NCI-H345 (cell line): ENCODE measurements at places on chromosomes 12 and 14.

DNA sequence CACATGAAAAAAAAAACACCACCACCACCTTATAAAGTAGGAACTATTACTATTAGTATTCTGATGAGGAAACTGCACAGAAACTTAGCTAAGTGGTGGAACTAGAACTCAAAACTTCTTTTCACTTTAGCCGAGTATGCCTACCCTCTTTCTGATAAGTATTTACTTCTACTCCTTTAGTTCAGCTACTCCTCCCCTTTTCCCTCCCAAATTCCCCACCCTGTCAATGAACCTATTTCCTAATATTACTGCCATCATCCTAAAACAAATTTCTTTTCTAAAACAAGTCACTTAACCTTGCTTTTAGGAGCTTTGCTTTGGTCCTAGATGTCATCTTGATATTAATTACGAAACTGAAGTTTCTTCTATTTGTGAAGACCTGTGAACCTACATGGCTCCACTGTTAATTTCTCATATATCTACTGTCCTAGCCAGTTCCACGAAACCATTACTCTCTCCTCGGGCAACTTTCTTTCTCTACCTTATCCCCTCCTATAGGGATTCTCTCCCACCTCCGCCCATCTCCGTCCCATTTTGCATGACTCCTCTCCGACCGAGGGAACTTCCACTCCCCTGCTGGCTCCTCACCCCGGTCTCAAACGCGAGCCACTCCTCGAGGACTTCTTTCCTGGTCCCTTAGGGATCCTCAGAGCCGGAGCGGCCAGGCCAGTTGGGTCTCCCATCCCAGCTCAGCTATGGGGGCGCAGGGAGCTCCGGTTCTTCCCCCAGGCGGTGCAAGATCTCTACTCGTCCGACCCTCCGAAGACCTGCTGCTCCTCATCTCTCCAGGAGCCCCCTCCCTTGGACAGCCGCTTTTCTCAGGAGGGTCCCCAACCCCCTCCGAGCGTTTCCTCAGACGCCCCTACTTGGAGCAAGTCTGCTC lies 1.1 kb downstream of the NUMB start:
- peak; percentile 26 for DNase-seq

DNA sequence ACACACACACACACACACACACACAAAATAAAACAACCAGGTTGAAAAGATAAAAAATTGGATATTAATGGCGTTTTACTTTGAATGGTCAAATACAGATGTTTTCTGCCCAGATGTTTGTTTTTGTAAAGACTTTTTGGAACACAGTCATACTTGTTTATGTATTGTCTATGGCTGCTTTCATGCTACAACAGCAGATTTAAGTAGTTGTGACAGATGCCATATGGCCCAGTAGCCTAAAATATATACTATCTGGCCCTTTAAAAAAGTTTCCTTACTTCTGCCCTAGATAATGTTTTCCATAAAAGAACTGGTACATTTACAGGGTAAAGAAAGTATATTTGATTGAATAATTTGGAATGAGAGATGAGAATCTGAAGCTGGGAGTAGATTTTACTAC lies 1362.8 kb upstream of the SEL1L start:
- DNase-seq: no peak

- no peak for DNase-seq
Observed at GRCh38 chr14:105168979-105169507, 467 bp upstream of the JAG2 start.

GRCh38 chr14:75250800-75251199 lies 27.8 kb upstream of the FOS start:
- DNase-seq: no peak

GRCh38 chr12:8145754-8146441 lies 10.9 kb upstream of the ZNF705A start:
- DNase-seq: no peak
